ENCODE measurements at places on chromosomes 5 and 9.

GRCh38 chr5:58927181-58927580 is 344.3 kb downstream of the RAB3C start:
- no peak for DNase-seq

- DNase-seq = no peak
Observed at GRCh38 chr5:136526021-136526420, 160.7 kb upstream of the TRPC7 start.

DNA sequence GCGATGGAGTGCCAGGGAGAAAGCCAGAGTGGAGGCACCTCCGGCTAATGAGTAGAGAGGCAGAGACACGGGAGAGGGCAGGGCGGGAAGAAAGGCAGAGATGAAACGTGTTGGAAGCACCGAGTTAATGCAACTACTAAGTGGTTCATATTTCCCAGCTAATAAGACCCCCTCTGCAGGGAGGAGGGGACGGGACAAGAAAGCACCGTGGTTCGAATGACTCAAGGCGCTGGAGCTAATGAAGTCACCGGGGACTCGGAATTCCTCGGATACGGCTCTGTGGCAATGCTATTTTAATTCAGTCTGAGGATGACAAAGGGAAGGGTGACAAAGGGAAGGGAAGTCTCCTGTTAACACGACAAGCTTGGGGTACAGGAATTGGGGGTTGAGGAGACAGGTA is 54.5 kb upstream of the RAPGEF1 start:
- no peak for DNase-seq

GRCh38 chr5:149617760-149618306 is 36.5 kb downstream of the ARHGEF37 start:
- DNase-seq = no peak

GRCh38 chr9:840343-840742 is 1.2 kb upstream of the DMRT1 start:
- no peak for DNase-seq

DNA sequence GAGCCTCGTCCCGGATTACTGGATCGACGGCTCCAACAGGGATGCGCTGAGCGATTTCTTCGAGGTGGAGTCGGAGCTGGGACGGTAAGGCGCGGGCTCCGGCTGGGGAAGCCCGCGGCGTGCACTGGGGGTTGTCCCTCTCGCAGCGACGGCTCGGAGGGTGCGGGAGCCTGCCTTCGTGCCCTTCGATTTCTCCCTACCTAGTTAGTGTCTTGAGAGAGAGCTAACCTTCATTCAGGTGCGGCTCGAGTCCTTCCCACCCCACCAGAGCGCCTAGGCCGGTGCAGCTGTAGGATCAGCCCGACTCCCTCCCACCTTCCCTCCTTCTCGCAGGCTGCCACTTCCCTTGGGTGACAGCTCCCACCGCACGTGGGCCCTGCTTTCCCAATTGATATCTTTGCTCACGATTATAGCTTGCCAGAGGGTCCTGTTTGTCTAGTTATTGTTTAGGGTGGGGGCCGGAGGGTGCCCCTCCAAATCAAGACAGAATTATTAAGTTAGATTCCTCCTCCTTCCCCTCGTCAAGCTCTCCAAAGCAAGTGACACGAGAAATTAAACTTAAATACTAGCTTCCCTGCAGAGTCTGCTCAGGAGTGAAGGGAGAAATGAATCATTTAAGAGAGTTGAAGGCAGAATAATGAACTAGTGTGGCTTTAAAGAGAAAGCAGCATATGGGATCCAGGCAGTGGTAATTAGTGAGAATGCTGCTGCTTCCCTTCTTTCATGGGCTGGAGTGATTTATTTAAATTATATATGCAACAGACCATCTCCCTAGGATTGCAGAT is 569 bp downstream of the CAMK4 start:
- no peak for DNase-seq

DNA sequence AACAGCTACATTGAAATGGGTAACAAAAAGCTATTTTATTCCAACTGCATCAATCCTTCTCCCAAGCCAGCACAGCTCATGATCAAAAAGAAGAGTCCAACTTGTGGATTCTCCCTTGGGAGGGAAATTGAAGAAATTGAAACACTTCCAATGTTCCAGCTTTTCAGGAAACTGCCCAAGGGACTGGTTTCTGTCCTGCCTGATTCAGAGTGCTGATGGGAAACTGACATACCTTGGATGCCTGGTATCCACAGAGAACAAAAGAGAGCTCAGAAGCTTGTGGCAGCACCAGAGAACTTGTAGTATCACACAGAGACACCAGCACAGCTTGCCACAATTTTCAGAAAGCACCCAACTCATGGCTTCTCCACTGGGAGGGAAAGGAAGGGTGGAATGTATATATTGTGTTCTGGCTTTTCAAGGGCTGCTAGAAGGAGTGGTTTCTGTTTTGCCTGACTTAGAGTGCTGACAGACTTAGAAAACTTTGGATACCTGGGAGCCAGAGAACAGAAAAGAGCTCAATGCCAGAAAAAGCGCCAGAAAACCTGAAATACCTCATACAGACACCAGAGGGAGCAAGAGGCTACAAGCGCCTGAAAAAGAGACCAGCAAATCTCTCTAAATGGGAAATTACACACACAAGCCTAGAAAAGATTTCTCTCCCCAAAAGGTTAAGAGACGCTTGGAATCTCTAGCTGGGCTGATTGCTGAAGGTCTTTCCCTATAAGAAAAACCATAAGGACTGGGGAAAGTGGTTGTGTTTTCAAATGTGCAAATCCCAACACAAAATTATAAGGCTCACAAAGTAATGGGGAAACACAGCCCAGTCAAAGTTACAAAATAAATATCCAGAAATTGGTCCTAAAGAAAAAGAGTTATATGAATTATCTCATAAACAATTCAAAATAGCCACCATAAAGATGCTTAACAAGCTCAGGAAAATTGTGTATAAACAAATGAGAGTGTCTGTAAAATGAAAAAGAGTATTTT is 178.8 kb downstream of the SPOCK1 start:
- DNase-seq = peak; percentile 35

DNA sequence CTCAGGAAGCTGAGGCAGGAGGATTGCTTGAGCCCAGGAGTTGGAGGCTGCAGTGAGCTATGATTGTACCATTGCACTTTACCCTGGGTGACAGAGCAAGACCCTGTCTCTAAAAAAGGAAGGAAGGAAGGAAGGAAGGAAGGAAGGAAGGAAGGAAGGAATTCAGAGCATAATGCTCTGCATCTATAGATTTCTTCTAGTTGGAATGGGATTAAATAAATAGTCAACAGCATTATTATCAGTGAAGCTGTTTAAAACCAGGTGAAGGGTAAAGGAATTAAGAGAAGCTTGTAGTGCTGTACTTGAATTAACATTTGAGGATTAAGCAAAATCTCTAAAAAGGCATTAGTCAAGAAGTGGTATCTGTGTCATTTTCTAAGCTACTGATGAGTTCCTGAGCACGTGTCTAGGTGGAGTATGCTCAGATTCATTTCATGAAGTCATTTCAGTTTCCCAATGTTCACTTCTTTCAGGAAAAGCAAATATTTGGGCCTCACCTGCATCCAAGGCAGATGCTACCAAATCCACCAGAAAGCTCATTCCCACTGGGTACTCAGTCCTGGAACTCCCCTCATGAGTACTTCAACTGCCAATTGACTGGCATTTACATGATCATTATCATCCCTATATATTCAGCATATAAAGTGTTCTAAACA is 8.4 kb downstream of the PDE6A start:
- no peak for DNase-seq

All from skeletal muscle cell (primary cell).